Activated CD4-positive, alpha-beta T cell treated with anti-CD3 and anti-CD28 coated beads, Interleukin-2, amount 50 U/mL, for 4 hours (primary cell): ENCODE measurements at places on chromosomes 6 and 20.

DNA sequence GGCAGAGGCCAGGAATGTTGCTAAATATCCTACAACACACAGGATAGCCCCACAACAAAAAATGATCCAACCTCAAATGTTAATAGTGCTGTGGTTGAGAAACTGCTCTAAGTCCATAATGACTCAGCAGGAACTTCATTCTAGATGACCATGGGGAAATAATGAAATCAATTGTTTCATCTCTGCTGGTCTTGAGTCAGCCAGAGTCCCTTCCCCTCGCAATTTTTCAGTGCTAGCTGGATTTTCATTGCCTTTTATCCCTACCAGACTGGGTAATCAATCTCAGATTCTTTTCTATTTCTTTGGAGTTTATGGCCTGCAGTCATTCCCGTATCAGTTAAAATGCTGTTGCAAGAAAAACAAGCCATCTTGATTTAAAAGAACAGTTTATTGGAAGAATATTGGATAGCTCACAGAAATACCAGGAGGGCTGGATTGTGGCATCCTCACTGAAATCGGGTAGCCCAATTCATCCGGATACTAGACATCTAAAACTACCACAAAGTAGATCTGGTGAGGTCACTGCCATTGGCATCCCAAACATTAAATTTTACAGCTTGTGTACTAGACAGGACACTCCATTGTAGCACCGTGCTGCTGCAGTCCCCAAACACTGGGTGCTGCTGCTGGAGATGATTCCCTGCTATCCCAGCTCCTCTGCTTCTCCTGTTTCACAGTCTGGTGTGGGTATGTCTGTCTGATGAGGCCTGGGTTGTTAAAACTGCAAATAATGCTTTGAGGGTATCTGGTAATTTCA, 30.3 kb upstream of the POPDC3 start:
- DNase-seq: no peak

- DNase-seq: no peak
These were observed 686.9 kb upstream of the MAP3K7 start for GRCh38 chr6:91273729-91274128.

- no peak for DNase-seq
These were observed 223.1 kb downstream of the PHF3 start for GRCh38 chr6:63858691-63859090.

GRCh38 chr20:44961870-44962267, 1.7 kb upstream of the TOMM34 start:
- no peak for DNase-seq

DNA sequence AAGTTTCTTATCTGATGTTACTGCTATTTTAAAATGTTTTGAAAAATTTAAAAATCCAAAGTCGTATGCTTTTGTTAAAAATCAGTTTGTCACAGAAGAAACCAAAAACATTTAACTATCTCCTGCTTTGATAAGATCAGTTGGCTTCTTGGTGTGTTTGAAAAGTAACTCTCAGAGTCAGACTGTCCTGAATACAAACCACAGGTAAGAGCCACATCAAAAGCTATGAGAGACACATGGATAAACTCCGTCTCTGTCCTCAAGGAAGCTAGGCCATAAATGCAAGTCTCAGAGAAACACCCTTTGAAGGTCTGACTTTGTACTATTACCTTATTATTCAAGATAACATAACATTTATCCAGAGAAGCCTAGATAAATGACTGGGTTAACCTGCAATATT, 7.7 kb downstream of the HBS1L start:
- DNase-seq: no peak

GRCh38 chr20:8408587-8409307, 276.7 kb downstream of the PLCB1 start:
- no peak for DNase-seq

DNA sequence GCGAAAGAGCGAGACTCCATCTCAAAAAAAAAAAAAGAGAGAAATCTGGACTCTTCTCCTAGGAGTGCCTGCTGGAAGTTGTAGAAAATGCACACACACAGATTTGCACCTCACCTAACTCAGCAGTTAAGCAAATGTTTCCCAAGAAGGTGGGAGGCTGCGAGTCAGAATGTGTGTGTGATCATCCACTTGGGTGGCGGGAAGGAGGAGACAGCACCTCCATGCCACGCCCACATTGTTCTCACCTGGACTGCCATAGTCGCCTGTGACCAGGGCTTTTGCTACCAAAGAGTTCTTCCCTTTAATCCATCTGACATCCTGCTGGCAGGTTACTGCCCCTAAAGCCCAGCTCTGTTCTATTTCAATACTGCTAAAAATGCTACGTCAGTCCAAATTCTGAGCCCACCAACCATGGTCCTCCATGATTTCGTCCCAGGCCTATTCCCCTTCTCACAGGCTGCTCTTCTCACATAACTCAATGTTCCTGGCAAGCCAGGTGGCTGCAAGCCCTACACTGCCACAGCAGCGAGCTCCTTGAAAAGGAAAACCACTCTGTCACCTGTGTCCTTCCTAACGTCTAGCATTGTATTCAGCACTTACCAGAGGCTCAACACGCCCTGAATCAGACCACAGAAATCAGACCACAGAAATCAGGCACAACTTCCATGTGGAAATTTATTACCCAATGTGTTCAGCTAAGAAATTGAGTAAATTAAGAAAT, 77.5 kb downstream of the PSMG4 start:
- DNase-seq: no peak

DNA sequence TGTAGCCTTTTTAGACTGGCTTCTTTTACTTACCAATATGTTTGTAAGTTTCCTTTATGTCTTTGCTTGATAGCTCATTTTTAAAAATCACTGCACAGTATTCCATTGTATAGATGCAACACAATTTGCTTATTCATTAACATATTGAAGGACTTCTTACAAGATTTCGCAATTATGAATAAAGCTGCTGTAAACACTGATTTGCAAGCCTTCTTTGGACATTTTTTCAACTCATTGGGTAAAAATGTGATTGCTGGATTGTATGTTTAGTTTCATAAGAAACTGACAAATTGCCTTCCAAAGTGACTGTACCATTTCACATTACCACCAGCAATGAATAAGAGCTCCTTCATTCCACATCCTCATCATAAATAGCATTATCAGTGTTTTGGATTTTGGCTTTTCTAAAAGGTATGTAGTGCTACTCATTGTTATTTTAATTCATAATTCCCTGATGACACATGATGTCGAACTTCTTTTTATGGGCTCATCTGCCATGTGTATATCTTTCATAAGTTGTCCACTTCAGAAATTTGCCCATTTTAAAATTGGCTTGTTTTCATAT, 80.7 kb downstream of the TFAP2B start:
- DNase-seq: no peak

GRCh38 chr6:144266091-144266649, 19.0 kb upstream of the UTRN start:
- no peak for DNase-seq

DNA sequence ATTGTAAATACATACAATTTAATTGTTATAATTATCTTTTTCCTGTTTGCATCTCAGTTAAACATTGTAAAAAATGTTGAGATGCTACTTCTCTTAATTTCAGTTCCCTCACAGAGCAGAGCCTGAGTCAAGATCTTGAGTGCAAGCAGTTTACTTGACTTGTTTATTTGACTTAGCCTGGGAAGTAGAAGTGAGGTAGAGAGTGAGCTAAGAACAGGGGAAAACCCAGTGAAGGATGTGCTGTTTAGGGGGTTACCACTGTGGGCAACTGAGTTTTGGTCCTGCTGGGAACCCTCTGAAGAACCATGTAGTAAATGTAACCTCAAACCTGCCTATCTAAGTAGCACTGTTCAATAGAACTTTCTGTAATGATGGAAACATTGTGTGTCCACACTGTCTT, 495.2 kb upstream of the FLRT3 start:
- DNase-seq: no peak

GRCh38 chr6:42158011-42158410, 15.2 kb upstream of the GUCA1A start:
- no peak for DNase-seq

DNA sequence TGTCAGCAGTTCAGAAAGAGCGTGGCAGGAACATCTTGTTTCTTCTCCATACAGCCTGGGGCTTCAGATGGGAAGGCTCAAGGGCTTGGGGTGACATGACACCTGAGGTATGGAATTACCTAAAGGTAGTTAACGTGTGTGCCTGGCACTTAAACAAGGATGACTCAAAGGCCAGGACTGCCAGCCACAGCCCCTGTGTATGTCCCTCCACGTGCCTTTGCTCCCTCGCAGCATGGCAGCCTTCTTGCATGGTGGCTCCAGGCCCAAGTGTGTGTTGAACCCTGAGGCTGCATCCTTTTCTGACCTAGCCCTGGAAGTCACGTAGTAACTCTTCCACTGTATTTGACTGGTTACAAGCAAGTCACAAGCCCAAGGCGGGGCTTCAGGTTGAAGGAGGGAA, 33.6 kb upstream of the MYL9 start:
- no peak for DNase-seq

- no peak for DNase-seq
These were observed 10.7 kb upstream of the ADRM1 start for GRCh38 chr20:62292108-62292507.

DNA sequence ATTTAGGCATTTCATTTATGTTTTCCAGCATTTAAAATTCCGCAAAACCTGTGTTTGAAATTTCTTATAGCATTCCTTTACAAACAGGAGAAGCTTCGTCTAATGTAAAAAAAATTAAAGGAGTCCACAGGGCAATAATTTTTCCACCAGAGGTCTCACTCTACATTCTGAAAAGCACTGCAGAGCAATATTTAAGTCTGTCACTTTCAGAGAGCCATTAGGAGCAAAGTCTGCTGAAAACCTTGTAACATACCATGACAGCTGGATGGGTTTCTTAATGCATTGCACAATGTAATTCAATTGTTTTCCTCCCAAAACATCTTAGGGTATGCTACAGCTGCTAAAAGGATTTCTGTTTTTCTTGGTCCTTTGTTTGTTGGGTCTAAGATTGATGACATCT, 18.0 kb downstream of the BAG2 start:
- DNase-seq: no peak

GRCh38 chr20:10492844-10493243, 57.7 kb downstream of the SLX4IP start:
- no peak for DNase-seq

DNA sequence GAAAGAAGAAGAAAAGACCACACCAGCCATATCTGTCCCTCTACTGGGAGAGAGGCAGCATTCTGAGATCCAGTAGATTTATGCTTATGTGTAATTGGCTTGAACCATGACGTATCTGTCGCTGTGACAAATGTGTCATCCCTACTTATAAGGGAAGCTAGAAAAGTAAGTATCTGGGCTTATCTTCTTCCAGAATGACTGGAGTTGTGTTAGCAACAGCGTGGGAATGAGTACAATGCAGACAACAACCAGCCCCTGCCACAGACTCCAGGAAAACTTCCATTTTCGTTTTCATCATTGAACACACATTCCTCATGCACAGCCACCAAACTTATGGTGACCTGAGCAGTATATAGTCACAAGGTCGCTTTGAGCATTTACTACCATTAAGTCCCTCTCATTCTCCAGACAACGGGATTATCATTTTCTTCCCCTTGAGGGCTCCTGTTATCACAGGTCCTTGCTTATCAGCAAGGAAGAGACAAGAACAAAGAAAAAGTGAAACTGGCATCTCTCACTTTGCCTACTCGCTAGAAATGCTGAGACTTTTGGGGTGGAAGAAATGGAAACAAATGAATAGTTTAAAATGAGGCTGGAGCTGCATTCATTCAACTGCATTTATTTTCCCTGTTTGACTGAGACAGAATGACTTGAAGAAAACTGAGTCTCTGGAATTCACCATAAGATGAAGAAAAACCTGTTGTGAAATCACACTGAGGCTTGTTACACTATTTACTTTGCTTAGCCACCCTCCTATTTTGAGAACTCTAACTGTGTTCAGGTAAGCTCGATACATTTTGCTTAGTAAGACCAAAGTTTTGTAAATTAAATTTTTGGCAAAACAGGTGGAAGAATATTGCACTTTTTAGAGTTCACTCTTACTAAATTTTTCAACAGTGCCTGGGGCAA, 149.3 kb upstream of the FOXQ1 start:
- DNase-seq: no peak

- DNase-seq: no peak
These were observed 329.1 kb downstream of the LAMA2 start for GRCh38 chr6:129212081-129212480.

GRCh38 chr6:70080443-70081070, 214.2 kb downstream of the COL19A1 start:
- DNase-seq: no peak

DNA sequence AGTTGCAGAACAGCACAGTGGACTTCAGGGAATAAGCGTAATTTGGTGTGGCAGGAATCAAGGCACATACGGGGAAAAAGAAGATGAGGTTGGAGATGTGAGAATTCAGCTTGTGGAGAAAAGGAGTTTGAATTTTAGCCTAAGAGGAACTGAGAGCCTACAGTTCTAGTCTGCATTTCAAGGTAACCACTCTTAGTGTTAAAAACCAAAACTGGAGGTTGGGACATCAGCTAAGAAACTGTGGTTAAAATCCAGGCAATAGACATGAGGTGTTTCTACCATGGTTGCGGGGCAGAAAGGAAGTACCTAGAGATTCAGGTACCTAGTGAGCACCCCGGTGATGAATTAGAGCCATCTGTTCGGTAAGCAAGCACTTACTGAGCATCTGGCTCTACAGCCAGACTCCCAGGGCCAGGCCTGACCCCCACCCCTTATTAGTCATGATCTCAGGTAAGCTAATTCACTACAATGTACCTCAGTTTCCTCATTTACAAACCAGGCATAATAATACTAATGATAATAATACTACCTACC, 44.4 kb downstream of the FAXC start:
- DNase-seq: no peak

DNA sequence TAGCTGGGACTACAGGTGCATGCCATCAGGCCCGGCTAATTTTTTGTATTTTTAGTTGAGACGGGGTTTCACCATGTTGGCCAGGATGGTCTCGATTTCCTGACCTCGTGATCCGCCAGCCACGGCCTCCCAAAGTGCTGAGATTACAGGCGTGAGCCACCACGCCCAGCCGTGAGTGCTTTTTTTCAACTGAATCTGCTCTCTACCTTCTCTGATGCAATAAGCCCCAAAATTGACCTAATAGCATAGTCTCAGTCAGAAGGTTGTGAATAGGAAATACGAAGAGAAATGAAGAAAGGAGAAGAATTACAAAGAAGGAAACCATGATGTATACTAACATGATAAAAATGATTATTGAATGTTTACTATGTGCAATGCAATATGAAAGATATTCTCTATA, 33.2 kb downstream of the BEND6 start:
- DNase-seq: no peak

DNA sequence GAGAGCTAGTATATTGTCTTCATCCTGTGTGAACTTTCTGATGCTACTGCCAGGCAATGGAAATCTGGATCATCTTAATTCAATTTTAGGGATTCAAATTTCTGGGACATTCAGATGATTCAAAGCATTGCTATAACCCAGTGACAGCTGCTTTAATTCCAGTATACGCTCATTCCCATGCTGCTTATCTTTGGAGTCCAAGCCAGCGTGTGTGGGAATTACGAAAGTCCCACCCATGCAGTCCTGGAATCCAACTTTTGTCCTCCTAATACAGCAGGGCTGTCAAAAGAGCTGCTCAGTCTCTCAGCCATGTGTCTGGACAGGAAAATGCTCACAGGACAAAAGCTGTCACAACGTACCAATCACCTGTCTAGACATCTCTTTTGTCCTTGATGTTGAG, 219.8 kb downstream of the LAMA2 start:
- DNase-seq: no peak

GRCh38 chr20:44455126-44455525, 20.5 kb upstream of the TTPAL start:
- DNase-seq: no peak
